ENCODE measurements at places on chromosomes 2 and 18.
A peak's percentile ranks its signal among the peaks of the same experiment; 100 is the strongest.

DNA sequence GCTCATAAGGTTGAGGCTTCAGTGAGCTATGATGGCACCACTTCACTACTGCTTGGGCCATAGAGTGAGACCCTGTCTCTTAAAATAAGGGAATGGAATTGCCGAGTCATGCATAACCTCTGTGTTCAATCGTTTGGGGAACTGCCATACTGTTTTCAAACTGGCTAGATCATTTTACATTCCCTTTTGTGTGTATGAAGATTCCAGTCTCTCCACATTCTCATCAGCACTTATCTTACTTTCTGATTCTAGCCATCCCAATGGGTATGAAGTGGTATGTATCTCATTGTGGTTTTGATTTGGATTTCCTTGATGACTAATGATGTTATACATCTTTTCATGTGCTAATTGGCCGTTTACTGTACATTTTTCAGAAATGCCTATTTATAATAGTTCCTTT, 23.7 kb downstream of the MARCHF7 start:
- DNase-seq: no peak

DNA sequence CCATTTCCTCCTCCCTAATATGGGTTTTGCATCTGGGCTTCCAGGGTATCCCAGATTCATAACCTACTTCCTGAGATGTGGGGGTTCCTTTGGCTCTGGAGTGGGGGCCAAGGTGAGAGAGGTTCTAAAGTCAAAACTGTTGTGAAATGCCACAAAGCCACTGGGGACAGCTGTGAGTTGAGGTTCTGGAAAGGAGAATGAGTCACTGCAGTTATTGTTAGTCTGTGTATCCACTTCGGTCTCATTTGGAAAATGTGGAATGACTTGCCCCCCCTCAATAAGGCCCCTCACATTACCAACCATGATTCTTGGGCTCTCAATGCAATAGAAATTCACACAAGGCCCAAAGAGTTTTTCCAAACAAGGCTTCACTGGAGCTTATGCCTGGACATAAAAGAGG, 51.1 kb upstream of the LGALSL start:
- no peak for DNase-seq

DNA sequence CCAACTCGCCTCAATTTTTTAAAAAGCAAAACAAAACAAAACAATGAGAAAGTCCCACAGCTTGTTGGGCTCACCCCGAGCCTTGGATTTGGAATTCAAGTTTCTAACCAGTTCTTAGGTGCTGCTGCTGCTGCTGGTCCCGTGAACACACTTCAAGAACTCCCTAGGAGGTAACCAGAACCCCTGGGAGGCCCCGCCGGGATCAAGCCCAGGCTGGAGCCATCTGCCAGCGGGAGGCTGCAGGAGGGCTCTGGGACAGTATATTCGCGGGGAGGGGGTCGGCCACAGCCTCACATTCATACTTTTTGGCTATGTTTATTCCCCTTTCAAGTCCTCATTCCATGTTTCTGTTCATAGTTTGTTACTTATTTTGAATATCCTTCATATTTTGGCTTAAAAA, 223.4 kb downstream of the TFCP2L1 start:
- no peak for DNase-seq

DNA sequence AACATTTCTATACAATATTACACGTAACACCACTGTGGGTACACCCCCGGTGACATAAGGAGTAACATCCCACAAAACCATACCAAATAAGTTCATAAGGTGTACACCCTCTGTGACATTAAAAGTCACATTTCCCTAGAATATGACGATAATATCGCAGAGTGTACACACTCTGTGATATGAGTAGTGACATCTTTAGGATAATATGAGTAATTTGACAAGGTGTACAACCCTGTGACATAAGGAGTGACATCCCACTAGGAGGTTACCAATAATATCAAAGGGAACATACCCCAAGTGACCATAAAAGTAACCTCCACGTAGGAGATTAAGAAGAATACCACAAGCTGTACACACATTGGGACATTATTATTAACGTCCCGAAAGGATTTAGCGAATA, 24.0 kb upstream of the TEX261 start:
- DNase-seq: no peak

- DNase-seq: no peak
Observed at GRCh38 chr2:207603486-207603885, 21.7 kb downstream of the METTL21A start.

DNA sequence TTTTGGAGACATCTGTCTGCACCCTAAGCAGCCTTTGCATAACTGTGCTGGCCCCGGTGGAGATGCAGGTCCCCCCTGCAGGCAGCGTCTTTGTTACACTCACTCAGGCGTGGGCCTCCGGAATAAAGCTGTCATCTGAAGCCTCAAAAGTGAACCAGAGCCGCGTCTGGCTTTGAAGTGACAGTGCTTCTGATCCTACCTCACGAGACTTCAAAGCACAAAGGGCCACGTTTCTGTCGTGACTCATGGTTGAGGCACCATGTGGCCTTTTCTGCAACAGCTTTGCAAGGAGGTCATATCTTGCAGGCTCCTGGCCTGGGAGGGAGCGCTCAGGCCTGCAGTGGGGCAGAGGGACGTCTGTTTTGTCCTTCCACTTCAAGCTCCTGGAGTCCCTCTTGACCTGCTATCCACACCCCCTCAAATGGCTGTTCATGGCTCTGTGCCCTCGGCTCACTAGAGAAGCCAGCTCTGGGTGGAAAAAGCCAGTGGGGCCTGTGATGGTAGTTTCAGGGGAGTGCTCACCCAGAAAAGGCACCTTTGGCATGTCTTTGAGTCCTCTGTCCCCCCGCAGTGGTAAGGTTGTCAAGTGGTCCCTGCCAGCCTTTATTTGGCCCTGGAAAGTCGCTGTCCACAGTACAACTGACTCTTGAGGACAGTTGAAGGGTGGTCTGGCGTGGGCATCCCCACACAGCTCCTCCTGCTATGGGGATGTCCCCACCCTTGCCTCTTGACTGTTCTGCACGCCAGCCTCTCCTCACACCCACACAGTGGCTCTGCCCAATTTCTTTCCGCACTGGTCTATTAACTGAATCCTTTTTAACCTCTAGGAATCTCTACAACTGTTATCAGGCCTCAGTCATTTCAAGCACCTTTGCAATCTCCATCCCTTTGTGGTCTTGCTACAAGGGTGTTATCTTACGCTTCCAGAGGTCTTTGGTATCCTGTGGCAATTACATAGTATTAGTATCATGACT, 19.3 kb downstream of the GPR55 start:
- peak; percentile 89 for DNase-seq

DNA sequence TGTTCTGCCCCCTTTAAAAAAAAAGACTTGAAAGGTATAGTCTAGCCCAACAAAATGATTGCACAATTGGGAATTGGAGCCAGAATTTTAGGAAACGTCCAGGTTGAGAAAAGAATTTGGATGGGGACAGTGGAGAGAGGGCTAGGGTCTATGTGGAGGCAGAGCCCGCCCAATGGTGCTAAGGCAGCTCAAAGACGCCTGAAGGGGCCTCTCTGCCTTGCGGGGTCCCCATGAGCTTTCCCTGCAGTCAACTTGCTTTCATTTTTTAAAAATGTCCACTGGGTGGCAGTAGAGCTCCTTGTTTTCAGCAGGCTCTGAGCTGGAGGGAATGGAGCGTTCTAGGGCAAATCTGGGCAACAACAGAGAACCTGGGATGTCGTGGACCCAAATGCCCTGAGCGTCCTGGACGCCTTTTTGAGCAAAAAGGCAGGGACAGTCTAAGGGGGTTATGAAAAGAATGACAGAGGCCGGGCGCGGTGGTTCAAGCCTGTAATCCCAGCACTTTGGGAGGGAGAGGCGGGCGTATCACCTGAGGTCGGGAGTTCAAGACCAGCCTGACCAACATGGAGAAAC, 40.2 kb upstream of the ITM2C start:
- peak; percentile 27 for DNase-seq

- DNase-seq: no peak
Observed at GRCh38 chr2:220002699-220003098, 375.3 kb downstream of the SLC4A3 start.

DNA sequence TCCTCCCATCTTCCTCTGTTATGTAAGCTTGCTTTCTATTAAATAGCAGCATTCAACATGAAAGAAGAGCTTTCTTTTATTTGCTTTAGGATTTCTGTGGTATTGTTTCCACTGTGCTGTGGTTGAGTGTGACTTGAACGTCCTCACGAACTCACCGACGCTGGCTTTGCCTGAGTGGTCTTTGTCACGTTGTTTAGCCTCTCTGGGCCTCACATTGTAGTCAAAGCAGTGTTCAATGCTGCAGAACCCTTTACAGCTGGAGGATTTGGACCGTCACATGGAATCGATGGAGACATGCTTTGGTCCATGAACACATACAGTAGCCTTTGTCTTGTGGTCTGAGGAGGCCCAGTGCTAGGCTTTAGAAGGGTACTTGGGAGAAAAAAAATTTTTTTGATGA, 66.3 kb downstream of the TANC1 start:
- DNase-seq: no peak

- DNase-seq: no peak
Observed at GRCh38 chr2:137036619-137037018, 271.3 kb downstream of the THSD7B start.

DNA sequence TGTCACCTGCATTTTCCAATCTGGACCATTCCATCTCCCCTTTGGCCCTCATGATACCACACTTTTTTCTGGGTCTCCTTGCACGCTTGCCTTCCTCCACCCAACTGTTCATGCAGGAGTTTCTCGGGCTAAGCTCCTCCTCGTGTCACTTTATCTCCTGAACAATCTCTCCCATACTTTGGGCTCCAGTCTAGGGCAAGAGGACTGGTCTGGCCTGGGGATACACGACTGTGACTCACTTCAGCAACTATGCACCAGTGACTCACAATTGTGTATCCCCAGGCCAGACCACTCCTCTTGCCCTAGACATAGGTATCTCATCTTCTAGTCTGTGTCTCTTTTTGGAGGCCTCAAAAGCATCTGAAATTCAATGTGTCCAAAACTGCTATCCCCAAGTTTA, 149.4 kb upstream of the PTPRM start:
- DNase-seq: no peak

- no peak for DNase-seq
Observed at GRCh38 chr2:227206406-227206805, 42.0 kb downstream of the COL4A3 start.

DNA sequence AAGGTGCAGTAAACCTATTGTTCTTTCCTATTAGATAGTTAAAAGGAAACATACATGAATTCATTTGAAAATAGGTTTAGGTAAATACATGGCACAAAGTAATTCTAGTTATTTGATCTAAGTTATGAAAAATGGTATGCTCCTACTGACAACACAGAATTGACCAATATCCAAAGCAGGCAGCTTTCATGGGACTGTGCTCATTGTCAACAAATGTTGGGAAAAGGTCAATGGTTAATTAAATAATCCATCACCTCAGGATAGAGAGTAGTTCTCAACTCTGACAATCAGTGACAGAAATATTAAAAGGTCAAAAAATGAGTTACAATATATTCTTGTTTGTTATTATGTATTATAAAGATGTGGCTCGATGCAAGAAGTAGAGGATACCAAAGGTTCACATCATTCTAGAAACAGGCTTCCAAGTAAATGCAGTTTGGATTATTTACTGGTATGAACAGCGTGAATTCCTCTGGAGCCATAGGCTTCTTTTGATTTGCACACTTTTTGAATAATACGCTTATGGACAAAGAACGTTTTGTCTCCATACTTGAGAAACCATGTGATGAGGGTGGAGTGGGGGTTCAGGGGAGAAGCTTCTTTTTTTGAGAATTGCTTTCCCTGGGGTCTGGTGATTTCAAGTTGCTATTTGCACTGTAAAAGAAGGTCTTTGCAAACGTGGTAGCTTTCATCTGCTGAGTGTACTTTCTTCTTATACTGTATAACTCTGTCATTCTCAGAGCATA, 422.0 kb upstream of the ZEB2 start:
- DNase-seq: no peak

DNA sequence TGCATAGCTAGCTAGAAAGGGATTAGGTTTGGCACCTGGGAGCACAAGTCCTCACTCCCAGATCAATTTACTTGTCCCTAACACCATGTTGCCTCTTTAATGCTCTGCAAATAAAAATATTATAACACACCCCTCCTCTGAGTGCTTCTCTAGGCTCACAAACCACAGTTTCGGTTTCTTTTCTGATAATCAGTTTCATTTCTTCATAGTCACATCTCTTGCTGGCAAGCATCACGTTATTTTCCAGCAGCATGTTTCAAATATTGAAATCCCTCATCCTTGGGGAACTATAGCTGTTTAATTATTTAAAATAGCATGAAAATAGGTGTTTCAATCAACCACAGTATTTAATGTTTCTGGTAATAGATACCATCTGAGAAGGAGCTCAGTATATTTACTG, 13.9 kb upstream of the SMCHD1 start:
- no peak for DNase-seq

- no peak for DNase-seq
Observed at GRCh38 chr18:37529863-37530262, 35.7 kb downstream of the CELF4 start.

DNA sequence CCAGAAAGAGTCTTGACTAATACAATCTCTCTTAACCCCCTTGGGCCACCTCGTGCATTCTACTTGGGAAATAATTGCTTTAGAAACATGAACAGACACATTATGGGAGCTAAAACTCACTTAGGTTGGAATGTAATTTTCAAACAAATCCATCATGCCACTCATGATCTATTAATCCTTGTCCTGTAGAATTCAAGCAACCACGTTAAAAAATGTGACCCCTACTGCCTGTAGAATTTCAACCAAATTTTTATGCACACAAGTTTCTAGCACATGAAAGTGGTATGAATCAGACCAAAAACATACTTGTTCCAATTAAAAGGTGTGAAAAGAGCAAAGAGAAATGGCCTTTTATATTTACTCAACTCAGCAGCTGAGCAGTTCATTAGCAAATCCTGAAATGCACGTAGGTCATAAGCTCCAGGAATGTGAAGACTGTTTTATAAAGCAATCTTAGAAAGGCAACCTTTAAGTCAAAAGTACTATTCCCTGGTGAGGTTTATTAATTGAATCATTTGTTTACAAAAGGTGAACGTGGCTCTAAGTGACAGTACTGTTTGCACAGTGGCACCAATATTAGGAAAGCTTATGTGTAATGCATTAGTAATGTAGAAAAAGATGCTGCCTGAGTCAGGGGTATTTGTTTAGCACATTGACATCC, 459.4 kb upstream of the UBE2E3 start:
- no peak for DNase-seq

GRCh38 chr2:6982934-6983589, 65.8 kb downstream of the RNF144A start:
- DNase-seq: no peak

DNA sequence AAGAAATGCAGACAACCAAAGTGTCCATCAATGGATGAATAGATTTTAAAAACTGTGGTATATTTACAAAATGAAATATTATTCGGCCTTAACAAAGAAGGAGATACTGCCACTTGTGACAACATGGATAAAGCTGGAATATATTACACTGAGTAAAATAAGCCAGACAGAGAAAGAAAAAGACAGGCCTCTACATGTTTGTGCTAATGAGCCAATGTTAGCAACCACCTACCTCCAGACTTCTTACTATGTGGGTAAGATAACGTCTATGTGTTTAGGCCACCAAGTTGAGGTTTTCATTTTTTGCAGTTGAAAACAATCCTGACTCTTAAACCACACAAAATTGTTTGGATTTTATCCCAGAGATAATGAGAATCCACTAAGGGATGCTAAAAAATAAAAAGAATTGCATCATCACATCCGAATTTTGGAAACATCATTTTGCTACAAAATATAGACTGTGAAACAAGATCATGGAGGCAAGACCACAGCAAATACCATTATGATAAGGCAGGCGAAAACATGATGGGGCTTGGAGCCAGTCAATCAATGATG, 47.0 kb downstream of the EVA1A start:
- DNase-seq: no peak
